ENCODE measurements at places on chromosomes 3 and 15. TPM values are rescaled to one million over a fixed set of nuclear protein-coding genes. Genes with fewer than 3 reads are reported as not detected.

Gene IL12A
- 1.1 TPM for polyA plus RNA-seq

Gene RLBP1
- polyA plus RNA-seq = not detected

Gene CACNA1D
- 0.27 TPM for polyA plus RNA-seq

Gene GOLGA6D
- not detected for polyA plus RNA-seq

Gene ACKR4
- 0.64 TPM for polyA plus RNA-seq

Gene SLC12A1
- polyA plus RNA-seq = not detected

Gene CMTM6
- 5.2 TPM for polyA plus RNA-seq

Gene ATG3
- 75.9 TPM for polyA plus RNA-seq

Gene KBTBD13
- 9.0 TPM for polyA plus RNA-seq

Gene PRSS50
- polyA plus RNA-seq = 0.46 TPM

Gene P2RY12
- 0.26 TPM for polyA plus RNA-seq

Gene LRRK1
- polyA plus RNA-seq = 2.1 TPM

Gene SH3GL3
- polyA plus RNA-seq = not detected

Gene MYO1E
- 9.8 TPM for polyA plus RNA-seq

Gene RPLP1
- 1,852 TPM for polyA plus RNA-seq

Gene SLC9C1
- polyA plus RNA-seq = 0.11 TPM

Gene KNL1
- polyA plus RNA-seq = 0.04 TPM

Gene DENND6A
- polyA plus RNA-seq = 4.9 TPM

Gene RGMA
- 15.2 TPM for polyA plus RNA-seq

Gene KIF23
- 0.23 TPM for polyA plus RNA-seq

Gene PARP9
- 8.2 TPM for polyA plus RNA-seq

Gene MLF1
- 93.5 TPM for polyA plus RNA-seq

Gene LEKR1
- 0.22 TPM for polyA plus RNA-seq

Gene CCR8
- polyA plus RNA-seq = not detected

Gene DPPA2
- not detected for polyA plus RNA-seq

Gene PLCH1
- 0.23 TPM for polyA plus RNA-seq

Gene SOX14
- polyA plus RNA-seq = not detected

Gene IL17RB
- polyA plus RNA-seq = 0.17 TPM

Gene FSTL1
- polyA plus RNA-seq = 43.8 TPM

Gene GRM2
- polyA plus RNA-seq = 0.11 TPM

Gene CAMP
- polyA plus RNA-seq = 0.76 TPM

Gene GJD2
- 0.04 TPM for polyA plus RNA-seq

Gene GUCA1C
- 2.2 TPM for polyA plus RNA-seq

Gene NXPE3
- 18.1 TPM for polyA plus RNA-seq

Gene SPATA12
- not detected for polyA plus RNA-seq

Gene GABRR3
- polyA plus RNA-seq = not detected

Gene GAP43
- polyA plus RNA-seq = 3.3 TPM

Gene HMG20A
- polyA plus RNA-seq = 14.8 TPM

Gene PCCB
- 33.9 TPM for polyA plus RNA-seq

Gene ZNF502
- 1.9 TPM for polyA plus RNA-seq

Gene TRPC1
- 9.6 TPM for polyA plus RNA-seq

Gene PLXND1
- 67.3 TPM for polyA plus RNA-seq

Gene POLQ
- 0.11 TPM for polyA plus RNA-seq

Gene ACAP2
- polyA plus RNA-seq = 8.5 TPM

Gene P2RY14
- polyA plus RNA-seq = 0.75 TPM

Gene CPEB1
- polyA plus RNA-seq = 0.19 TPM

Gene GATA2
- 18.2 TPM for polyA plus RNA-seq

Gene RASA2
- polyA plus RNA-seq = 2.0 TPM

Gene LRTM1
- not detected for polyA plus RNA-seq

Gene DUOXA2
- not detected for polyA plus RNA-seq

Gene GOLGA8F
- not detected for polyA plus RNA-seq

Gene MASP1
- polyA plus RNA-seq = 94.6 TPM

Gene CXCR6
- polyA plus RNA-seq = 0.19 TPM

All from heart left ventricle (tissue), 16 donors.